ENCODE measurements at places on chromosomes 16 and 17.

DNA sequence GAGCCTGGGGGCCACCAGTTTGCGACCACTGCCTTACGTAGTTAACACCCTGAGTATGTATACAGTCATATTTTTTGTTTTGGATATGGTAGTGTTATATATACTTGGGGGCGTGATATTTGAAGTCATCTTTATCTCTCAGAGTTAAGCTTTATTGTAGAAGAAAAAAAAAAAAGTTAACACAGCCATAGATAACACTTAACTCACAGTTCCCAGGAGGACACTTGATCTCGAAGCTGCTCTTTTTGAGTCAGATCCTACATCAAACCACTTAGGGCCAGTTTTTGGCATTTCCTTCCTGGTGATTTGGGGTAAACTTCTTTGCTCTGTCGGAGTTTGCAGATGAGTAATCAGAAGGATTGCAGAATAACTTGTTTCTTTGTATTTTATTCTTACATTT is 5.8 kb downstream of the ITPRIPL2 start:
- no peaks in the 10 kb centered on the region for H3K27me3 ChIP-seq
- DNase-seq, result peak; percentile 4
- peak overlapping the region; percentile 37 for H3K4me3 ChIP-seq
- peaks cover 60% of the 10 kb centered on the region for H3K4me1 ChIP-seq
- H3K36me3 ChIP-seq, result no peaks in the 10 kb centered on the region
- H3K27ac ChIP-seq, result peak overlapping the region; percentile 55

DNA sequence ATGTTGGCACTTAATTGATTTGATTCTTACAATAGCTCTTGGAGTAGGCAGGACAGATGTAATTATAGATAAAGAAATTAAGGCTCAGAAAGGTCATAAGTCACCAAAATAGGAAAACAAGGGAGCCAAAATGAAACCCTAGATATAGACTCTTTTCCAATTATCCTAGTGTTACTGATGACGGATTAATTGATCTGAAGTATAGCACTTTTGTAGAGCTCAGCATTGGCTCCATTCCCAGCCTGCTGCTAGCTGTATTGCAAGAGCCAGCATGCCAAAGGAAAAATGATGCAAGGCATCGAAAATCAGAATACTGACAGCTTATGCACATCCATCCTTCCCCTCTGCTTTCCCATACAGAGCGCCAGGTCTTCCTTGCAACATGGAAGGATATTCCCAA is 21.6 kb upstream of the RASL10B start:
- no peaks in the 10 kb centered on the region for H3K27me3 ChIP-seq
- no peak overlapping the region for H3K4me3 ChIP-seq
- no peak for DNase-seq

DNA sequence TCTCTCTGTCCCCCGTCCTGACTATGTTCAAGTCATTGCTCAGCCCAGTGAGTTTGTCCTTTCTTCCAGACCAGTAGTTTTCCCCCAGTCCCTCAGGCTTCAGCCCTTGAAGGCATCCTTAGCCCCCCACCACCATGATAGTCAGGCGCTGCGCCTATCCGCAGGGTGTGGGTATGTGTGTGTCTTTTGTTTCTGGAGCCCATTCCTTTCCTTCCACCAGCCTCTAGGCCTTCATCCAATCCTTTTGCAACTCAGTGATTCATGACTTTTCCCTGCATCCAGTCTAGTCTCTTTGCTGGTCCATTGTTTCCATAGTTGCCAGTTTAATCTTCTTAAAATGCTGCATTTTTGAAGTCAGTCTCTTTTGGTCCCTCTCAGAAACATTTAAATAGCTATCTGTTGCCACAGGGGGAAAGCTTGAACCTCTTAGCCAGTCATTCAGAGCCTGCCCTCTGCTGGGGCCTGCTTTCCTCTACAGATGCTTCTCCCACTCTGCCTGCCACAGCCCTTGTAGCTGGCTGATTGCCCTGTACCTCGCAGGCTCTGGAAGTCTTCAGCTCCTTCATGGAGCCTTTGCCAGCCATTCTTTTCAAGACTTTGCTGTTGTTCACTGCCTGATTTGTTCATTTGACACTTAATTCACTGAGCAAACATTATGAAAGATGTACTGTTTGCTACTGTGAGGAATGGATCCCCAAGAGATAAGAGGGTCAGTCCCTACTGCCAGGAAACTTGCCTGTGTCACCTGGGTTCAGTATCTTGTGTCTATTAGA is 55.9 kb upstream of the ADCY7 start:
- H3K27ac ChIP-seq, result peak overlapping the region; percentile 42
- H3K4me3 ChIP-seq, result no peak overlapping the region
- H3K27me3 ChIP-seq, result no peaks in the 10 kb centered on the region
- H3K4me1 ChIP-seq, result peaks cover 48% of the 10 kb centered on the region
- peaks cover 29% of the 10 kb centered on the region for H3K36me3 ChIP-seq

DNA sequence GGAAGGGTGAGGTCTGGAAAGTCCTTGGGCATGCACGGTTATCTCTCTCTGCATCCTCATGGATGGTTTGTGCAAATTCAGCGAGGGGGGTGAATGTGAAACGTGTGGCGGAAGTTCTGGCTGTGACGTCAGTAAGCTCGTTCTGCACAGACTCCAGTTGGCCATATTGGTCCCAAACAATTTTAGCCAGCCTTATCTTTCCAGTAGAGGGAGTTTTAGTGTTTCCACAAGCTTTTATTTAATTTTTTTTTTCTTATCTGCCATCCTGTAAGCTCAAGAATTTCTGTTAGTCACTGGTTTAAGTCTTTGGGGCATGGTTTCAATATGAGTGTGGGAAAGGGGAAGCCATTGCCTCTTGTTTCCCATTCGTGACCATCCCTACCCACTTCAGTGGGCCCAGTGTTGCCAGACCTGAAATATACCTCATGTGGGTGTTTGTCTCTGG is 39.0 kb downstream of the HLF start:
- no peak for DNase-seq
- H3K4me3 ChIP-seq, result no peak overlapping the region
- H3K36me3 ChIP-seq, result no peaks in the 10 kb centered on the region
- peaks cover 12% of the 10 kb centered on the region for H3K4me1 ChIP-seq

DNA sequence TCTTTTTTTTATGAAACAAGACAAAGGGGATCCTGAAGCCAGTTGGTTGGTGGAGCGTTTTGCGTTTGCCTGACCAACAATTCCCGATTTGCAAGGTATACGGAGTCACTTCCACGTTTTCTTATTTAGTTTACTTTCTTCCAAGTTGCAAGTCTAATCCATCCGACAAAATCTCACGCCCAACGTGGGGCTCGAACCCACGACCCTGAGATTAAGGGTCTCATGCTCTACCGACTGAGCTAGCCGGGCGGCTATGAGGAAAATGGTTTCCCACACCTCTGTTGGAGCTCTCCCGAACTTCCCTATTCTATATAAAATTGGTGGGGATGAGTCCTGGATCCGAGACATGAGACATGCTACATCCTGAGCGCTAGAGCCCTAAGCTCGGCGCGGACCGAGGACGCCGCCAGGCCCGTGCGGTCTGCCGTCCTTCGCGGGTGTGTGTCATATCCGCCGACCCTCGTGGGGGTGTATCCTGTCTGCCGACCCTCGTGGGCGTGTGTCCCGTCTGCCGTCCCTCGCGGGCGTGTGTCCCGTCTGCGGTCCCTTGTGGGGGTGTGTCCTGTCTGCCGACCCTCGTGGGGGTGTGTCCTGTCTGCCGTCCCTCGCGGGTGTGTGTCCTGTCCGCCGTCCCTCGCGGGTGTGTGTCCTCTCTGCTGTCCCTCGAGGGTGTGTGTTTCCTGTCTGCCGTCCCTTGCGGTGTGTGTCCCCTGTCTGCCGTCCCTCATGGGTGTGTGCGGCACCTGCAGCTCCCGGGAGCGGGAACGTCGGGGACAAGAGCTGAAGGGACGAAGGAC is 22.6 kb downstream of the ZNF213 start:
- peak; percentile 80 for DNase-seq
- H3K27me3 ChIP-seq, result peaks cover 19% of the 10 kb centered on the region
- no peaks in the 10 kb centered on the region for H3K36me3 ChIP-seq
- peak overlapping the region; percentile 63 for H3K4me3 ChIP-seq

DNA sequence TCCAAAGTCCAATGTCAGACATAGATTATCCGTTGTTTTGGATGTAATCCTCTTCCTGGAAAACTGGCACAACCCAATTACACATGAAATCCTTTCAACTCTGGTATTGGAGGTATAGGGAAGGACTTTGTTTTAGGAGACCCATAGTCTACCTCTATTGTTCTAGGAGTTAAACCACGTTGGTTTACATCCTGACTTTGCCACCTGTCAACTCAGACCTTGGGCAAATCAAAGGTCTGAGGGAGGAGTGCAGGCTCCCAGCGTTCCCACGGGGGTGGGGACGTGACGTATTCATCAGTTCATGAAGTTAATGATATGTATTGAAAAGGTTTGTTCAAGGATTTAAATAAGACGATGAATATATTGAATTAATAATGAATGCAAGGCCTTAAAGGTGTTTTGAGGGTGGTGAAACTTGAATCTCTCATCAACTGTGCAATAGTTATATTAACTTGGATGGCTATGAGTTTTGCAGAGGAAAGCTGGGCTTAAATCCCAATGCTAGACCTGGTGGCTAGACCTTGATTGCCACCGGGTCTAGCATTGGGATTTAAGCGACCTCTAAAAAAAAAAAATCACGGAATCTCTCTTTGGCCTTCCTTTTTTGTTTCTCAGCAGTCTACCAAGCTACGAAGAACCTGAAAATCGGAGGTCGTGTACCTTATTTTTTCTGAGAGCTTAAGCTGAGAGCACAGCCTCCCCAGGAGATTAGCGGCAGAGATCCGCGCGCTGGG is 744 bp upstream of the NF1 start:
- peak overlapping the region; percentile 99 for H3K4me3 ChIP-seq
- DNase-seq, result no peak
